Amniotic epithelial cell (primary cell): ENCODE measurements at places on chromosomes 6 and 20.
A peak's percentile ranks its signal among the peaks of the same experiment; 100 is the strongest.

DNA sequence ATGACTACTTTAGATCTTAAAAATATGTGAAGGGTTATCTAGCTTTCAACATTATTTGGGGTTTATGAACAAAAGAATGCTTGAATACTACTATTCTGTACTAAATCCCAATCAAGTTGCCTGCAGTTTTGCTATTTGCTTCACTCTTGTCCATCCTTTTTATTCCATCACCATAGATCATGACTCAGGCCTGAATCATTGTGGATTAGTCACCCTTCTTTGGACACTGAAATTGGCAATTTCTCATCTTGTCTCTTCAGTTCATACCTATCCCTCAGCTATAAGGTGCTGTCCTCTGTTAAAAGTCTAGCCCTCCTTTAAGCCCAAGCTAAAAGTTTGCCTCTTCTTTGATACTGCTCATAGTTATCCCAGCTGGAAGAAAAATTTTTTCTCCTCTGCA lies 199.1 kb downstream of the CENPW start:
- DNase-seq: peak; percentile 61

DNA sequence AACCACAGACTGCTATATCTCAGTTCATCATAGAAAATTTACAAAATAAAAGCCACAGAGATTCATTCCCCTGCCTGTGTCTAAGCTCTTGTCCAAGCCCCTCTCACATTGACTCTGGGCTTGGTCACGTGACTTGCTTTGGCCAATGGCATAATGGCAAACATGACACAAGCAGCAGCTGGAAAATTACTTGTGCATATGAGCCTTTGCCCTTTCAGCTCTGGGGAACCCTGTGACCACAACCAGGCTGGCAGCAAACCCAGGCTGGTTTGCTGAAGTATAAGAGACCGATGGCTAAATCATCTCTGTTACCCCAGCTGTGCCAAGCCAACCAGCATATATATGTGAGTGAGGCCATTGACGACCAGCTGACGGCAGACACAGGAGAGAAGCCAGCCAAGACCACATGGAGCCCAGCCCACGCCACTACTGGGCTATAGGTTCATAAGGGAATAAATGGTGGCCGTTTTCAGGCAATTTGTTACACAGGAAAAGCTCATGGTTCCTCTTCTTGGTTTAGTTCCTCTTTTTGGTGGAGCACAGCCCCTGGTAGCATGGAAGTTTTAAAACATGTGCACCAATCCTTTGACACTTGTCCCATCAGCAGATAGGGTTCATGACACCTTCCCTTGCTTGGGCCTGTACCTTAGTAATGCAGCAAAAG lies 31.8 kb upstream of the RSPO4 start:
- DNase-seq: no peak

DNA sequence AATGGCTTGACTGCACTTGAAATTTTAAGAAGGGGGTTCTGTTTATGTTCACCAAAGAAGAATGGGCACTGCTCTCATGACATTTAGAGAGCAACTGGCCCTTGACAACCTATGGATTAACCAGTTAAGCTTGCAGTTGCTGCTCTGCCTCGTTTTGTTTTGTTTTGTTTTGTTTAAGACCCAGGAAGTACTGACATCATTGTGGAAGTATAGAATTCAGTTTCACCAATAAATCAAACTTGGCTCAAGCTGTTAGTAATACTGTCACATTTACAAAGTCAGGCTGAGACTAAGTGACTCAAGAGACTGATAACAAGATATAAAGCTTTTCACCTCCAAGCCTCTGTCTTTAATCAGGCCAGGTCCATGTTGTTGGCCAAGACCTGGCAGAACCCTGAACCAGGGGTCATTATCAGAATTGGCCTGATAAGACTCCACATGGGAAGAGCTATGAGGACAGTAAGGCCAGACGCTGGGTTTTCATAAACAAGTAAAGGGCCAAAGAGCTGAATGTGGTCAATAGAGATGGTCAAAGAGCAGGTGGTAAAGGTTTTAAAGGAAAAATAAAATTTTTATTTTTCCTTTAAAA lies 99.4 kb upstream of the VGLL2 start:
- DNase-seq: no peak

DNA sequence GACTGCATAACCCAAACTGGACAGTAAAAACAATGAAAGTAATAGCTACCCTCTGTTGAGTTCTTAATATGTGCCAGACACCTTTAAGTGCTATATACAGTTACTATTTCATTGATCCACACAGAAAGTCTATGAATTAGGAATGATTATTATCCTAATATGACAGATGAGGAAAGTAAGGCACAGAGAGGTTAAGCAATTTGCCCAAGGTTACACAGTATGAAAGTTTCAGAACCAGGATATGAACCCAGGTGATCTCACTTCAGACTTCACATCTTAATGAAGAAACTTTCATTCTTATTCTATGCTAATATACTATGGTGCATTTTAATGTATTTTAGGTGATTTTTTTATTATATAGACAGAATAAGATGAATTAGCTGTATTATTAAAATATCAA lies 40.6 kb upstream of the RIPPLY2 start:
- DNase-seq: no peak

GRCh38 chr20:34915131-34915530 lies 38.7 kb downstream of the ACSS2 start:
- DNase-seq: no peak

GRCh38 chr20:9949563-9949962 lies 85.2 kb upstream of the ANKEF1 start:
- no peak for DNase-seq
